ENCODE measurements at places on chromosomes 13 and 19.

DNA sequence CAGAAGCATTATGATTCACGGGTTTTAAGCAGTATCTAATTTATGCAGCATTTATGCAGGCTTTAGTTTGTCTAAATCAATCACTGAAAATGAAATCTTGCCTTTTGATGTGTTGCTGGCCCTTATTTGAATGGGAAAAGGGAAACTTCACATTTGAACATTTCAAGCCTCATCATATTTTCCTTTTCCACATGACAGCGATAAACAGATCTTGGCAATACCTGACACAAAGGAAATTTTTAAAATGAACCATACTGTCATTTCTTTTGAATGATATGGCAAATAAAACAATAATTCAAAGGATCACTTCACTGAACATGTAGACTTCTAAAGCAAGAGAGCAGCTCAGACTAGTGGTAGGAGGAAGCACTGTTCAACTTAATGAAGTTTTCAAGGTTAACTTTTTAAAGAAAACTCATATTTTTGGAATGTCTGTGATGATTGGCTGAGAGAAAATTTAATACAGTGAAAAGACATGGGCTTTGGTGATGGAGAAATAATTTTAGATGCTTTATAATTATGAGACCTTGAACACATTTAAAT is 198.1 kb downstream of the OXGR1 start:
- no peak for DNase-seq

DNA sequence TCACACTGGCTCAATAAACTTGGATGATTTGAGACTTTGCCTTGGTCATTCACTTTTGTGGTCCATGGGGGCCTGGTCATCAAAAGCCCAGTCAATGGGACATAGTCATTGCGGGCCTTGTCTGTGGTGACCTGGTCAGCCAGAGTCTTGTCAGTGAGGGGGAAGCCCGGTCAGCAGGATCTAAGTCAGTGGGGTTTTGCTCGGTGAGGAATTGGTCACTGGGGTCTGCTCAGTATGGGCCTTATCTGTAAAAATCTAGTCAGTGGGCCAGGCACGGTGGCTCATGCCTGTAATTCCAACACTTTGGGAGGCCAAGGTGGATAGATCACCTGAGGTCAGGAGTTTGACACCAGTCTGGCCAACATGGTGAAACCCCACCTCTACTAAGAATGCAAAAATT is 63.7 kb upstream of the TPM4 start:
- DNase-seq, result no peak

DNA sequence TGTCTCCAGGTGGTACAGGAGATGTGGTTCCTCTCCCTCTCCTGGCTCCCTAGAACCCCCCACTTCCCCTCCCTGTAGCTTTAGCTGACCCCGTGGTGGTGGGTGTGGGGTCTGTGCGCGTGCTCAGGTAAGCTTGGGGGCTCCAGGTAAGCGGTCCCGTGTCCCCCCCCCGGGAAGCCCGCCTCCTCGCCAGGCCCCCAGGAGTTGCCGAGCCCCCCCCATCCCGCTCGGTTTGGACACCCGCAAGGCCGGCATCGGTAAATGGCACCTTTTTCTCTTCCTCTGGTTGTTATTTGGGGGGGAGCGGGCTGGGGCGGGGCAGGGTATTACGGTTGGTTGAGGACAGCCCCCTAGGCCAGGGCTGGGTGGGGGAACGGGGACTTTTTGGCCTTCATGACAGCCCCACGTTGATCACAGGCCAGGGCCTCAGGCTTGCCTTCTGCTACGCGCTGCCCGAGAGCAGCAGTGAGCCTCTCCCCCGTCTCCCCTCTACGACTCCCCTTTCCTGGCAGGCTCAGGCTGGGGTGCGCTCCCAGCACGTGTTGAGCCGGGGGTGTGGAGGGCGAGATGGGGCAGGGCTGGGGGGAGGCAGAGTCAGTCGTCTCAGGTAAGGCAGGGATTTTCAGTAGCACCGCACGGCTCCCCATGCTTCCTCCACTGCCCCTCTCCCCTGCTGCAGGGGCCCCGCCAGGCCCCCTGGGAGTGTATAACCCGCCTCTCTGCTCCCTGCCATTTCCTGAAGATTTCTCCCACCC is 10.7 kb upstream of the LIN7B start:
- DNase-seq, result no peak

DNA sequence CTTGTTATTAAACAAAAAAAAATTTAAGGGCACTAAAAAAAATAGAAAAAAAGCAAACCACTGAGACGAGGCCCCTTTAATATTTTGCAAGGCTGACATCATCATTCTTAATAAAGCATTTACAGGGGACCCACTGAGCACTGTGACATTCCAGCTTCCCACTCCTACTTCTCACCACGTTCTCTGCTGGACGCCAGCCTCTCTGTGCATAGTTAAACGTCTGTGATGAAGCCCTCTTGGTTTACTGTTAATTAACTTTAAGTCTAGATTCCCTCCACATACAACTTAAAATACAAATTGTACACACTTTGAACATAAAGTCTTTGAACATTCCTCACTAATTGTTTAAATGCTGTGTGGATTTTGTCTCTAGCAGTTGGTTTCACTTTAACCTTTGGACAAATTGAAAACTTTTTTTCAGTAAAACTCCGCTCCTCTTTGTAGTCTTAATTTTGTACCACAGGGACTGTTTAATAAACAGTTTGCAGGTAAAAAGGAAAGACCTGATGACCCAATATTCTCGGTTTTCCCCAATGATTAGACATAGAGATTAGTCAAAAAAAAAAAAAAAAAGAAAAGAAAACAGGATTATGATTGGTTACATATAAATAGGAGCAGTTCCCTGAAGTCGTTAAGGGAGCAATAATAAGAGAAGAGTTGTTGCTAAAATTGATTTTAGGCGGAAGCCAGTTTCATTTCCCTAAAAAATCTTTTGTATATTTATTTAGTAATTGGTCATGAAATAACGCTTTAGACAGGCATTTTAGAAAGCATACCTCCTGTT is 219.8 kb downstream of the MZT1 start:
- no peak for DNase-seq

DNA sequence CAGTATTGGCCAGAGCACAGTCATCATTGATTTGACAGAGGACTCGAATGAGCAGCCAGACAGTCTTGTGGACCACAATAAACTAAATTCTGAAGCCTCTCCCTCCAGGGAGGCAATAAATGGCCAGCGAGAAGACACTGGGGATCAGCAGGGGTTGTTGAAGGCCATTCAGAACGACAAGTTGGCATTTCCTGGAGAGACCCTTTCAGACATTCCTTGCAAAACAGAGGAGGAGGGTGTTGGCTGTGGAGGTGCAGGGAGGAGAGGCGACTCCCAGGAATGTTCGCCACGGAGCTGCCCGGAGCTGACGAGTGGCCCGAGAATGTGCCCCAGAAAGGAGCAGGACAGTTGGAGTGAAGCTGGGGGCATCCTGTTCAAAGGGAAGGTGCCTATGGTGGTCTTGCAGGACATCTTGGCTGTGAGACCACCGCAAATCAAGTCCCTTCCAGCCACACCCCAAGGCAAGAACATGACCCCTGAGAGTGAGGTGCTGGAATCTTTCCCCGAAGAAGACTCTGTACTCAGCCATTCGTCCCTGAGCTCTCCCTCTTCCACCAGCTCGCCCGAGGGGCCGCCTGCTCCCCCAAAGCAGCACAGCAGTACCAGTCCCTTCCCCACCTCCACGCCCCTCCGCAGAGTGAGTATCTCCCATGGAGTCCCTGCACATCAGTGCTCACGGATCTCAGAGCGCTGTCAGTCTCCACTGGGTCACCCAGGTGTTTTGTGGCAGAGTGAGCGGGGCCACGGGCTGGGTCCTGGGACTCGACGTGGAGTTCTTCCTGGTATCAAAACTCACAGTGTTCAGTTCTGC is 6.9 kb downstream of the CHAF1A start:
- no peak for DNase-seq

GRCh38 chr19:11377237-11377636 is 2.8 kb downstream of the SWSAP1 start:
- no peak for DNase-seq

DNA sequence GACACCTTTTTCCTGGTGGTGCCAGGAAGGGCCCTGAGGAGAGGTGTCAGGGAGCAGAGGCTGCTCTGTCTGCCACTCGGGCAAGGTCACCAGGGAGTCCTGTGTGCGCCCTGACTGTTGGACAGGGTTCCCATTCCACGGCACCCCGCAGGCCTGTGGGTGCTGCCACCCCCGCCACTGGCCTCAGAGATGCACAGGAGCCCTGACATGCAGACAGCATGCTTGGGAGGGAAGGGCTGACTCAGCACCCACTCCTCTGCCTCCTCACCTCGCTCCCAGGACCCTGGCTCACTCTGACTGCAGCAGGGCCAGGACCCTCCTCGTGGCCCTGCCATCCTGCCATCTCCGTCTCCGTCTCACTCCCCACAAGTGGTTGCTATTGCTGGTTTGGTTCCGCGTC is 25.3 kb downstream of the MAU2 start:
- no peak for DNase-seq

DNA sequence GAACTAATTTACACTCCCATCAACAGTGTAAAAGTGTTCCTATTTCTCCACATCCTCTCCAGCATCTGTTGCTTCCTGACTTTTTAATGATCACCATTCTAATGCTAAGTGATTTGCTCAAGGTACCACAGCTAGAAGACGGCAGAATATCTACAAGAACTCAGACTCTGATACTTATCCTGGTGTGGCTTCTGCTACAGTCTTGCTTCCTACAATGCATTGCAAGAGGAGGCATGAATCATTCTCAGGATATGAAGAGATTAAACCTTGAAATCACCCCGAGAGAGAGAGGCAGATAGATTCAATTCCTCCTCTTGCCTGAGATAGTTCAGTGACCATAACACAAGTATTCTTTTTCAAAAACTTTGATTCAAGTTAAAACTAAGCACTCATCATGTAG is 306.4 kb downstream of the TBC1D4 start:
- no peak for DNase-seq

- no peak for DNase-seq
Measured at GRCh38 chr19:40417643-40417981, 4.4 kb upstream of the PRX start.

- DNase-seq, result no peak
Measured at GRCh38 chr13:82803341-82803740, 1078.9 kb downstream of the SLITRK1 start.

DNA sequence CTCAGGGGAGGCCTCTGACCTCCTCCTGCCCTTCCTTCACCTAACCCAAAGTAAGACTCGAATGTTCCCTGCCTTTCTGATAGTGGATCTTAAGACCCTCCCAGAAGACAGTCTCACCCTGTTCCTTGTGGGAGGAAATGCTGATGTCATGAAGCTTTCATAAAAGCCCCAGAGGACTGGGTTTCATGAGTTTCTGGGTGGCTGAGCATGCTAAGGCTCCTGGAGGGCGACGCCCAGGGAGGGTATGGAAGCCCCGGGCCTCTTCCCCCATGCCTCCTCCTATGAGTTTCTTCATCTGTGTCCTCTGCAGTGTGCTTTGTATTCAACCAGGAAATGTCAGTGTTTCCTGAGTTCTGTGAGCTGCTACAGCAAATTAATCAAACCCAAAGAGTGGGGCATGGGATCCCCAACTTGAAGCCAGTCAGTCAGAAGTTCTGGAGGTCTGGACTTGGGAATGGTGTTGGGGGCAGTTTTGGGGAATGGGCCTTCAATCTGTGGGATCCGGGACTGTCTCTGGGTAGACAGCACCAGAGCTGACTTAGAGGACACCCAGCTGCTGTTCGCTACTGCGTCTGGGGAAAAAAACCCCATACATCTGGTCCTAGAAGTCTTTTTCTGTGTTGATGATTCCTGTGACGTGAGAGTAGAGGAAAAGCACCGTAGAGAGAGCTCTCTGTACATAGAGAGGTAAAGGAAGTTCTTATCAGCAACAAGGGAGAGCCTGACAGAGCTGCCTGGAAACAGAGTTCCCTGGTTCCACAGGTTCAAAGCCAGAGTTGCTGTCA is 2.0 kb upstream of the LILRB2 start:
- no peak for DNase-seq

DNA sequence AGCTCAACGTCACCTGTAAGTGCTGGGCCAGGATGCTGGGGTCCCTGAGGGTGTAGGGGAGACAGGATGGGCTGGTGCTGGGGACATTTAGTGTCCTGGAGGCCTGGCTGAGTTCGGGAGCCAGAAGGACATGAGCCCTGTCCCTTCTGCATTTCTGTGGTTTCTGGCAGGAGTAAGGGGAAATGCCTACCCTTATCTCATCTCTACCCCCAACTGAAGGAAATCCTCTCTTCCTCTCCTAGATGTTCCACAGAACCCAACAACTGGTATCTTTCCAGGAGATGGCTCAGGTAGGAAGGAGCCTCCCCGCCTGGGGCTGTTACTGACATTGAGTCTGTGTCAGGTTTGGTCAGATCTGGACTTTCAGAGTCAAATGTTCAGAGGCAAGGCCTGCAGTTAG is 1.2 kb downstream of the CD33 start:
- no peak for DNase-seq

DNA sequence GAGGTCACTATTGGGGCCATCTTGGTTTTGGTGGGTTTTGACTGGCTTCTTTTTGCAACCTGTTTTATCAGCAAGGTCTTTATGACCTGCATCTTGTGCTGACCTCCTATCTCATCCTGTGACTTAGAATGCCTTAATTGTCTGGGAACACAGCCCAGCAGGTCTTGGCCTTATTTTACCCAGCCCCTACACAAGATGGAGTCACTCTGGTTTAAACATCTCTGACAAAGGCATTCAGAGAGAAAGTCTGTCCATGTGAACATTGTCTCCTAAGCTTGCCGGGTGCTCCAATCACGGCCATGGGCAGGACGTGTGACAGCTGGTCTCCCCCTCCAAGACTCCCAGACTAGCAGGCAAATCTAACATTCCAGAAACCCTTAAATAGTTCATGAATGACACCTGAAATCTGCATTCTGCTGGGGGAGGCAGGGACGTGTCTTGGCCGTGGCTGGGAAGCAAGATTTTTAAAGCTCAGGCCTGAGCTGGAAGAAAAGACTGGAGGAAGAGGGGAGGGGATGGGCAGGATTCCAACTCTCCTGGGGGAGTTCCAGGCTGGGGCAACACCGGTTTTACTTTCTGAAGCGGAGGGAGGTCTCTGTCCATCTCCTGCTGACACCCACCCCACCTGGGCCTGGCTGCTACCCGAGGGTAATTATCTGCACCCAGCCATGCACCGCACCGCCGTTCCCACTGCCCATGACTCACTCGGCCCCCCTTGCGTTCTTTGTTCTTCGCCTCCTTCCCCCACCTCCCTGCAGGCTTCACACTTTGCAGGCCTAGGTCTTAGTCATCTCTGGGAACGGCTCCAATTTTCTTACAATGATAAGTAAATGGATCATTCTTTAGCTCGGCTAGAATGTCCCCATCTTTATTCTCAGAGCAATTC is 11.6 kb upstream of the OR1M1 start:
- DNase-seq, result no peak

DNA sequence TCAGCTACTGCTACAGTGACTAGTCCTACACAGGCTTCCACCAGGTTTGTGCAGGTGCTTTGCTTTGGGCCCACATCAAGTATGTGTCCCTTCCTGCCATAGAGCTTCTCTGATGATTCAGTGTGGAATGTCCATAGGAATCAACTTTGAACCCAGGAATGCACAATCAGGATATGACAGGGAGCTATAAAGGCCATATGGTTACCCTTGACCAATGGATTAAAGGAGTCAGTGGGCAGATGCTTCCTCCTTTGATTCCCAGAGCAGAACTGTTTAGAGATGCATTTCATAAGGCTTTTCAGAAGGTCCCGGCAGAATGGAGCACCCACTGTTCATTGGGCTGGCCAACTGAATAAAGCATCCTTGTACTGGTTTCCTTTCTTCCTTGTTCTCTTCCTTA is 145.2 kb upstream of the WASF3 start:
- no peak for DNase-seq

Measured in effector CD8-positive, alpha-beta T cell (primary cell).